ENCODE measurements at places on chromosomes 1 and 21. TPM values are rescaled to one million over a fixed set of nuclear protein-coding genes. Genes with fewer than 3 reads are reported as not detected.

GRCh38 chr1:112308716-112309115 lies 87.3 kb upstream of the CTTNBP2NL start:
- DNase-seq: no peak

GRCh38 chr1:87795615-87796337 lies 467.1 kb downstream of the LMO4 start:
- no peak for DNase-seq

DNA sequence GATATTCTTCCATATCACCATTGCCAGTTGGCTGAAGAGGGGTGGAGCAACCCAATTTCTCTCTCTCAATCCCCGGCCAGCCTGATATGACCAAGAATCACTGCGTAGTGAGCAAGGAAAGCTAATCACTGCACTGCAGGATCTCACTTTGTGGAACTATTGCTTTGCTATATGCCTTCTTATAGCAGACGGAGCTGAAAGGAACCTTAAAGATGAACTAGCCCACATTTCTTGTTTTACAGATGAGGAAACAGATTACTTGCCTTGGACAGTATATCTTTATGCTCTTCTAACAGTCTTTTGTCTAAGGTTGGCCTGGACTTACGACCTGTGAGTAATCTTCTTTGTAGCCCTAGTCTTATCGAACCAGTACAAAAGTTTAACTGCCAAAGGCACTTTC lies 7.6 kb downstream of the APOBEC4 start:
- DNase-seq: no peak

DNA sequence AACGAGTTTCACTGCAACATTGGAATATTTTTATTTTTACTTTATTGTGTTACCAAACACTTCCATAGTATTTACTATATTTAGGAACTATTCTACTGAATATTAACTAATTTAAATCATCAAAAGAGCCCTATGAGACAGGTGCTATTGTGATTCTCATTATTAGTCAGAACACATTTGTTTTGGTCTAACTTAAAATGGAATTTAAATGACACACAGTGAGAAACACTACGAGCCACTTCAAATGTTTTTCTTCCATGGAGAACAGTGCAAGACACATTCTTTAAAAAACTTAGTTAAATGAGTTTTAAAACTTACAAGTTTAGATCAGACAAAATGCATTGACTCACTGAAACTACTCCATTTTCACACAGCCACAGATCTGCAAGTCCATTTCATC lies 6.6 kb upstream of the TRAF3IP3 start:
- DNase-seq: no peak

GRCh38 chr1:152919071-152919470 lies 10.7 kb downstream of the IVL start:
- no peak for DNase-seq

- DNase-seq: no peak
Measured at GRCh38 chr1:109904105-109904817, 6.4 kb upstream of the CSF1 start.

- DNase-seq: no peak
Measured at GRCh38 chr1:5002676-5003075, 348.3 kb downstream of the AJAP1 start.

DNA sequence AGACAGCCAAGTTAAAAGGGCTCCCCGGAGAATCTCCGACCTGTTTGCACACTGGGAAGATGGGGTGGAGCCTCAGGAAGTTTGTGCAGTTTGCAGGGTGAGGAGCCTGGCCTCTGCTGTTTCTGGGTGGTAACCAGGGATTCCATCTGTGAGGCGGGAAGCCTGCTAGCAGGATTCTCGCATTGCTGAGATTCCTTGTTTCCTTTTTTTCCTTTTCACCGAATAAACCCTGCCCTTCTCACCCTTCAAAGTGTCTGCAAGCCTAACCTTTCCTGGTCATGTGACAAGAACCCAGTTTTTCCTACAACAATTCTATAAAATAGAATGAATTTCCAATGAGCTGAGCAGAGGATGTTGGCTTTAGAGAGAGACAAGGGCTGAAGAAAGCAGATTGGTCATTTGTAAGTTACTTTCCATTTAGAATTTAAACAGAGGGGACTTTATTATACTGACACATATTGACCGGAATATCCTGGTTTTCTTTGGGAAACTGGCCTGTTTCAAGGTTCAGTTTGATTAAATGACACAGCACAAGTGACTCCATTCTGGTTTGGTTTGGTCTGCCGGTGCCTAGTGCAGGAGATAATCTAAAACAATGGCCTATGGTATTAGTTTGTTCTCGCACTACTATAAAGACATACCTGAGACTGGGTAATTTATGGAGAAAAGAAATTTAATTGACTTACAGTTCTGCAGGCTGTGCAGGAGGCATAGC lies 48.7 kb upstream of the DNAH14 start:
- DNase-seq: no peak

The PRUNE1 gene
- total RNA-seq: 20.4 TPM

The SMYD3 gene
- total RNA-seq: 23.9 TPM

The ALG14 gene
- total RNA-seq: 13.7 TPM

The CD5L gene
- not detected for total RNA-seq

The OR2T33 gene
- not detected for total RNA-seq

Data from adrenal gland (tissue), 19 donors.